ENCODE measurements at places on chromosomes 12 and 14.
A peak's percentile ranks its signal among the peaks of the same experiment; 100 is the strongest.

DNA sequence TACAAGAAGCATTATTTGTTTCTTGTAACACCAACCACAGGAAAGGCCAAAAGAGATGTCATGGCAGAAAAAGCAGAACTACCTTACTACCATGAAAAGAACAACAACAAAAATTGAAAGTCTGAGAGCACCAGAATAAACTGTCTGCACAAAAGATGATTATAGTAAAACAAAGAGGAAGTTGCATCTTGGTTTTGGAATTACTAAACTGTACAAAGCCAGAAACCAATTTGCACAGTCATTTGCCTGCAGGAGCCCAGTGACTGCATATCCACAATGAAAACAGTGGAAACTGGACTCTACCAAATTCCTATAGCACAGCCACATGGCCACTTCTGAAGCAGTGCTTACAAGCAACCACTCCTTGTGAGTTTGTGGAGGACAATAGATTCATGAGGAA lies 276.2 kb downstream of the SSPN start:
- DNase-seq = peak; percentile 18

DNA sequence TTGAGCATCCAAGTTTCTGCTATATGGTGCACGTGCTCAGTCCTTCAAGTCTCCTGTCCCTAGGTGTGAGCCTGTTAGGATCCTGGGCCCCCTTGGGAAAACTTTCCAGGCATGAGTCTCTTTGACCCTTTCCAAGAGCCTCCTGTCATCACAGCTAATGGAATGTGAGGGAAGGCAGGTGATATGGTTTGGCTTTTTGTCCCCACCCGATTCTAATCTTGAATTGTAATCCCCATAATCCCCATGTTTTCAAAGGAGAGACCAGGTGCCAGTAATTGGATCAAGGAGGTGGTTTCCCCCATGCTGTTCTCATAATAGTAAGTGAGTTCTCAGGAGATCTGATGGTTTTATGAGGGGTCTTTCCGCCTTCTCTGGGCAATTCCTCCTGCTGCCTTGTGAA lies 265.5 kb downstream of the ATP23 start:
- no peak for DNase-seq

GRCh38 chr14:41607966-41608663 lies 1.4 kb downstream of the LRFN5 start:
- no peak for DNase-seq

GRCh38 chr14:74616507-74616906 lies 4.5 kb upstream of the LTBP2 start:
- no peak for DNase-seq

GRCh38 chr12:46803517-46803916 lies 22.3 kb downstream of the SLC38A4 start:
- no peak for DNase-seq

DNA sequence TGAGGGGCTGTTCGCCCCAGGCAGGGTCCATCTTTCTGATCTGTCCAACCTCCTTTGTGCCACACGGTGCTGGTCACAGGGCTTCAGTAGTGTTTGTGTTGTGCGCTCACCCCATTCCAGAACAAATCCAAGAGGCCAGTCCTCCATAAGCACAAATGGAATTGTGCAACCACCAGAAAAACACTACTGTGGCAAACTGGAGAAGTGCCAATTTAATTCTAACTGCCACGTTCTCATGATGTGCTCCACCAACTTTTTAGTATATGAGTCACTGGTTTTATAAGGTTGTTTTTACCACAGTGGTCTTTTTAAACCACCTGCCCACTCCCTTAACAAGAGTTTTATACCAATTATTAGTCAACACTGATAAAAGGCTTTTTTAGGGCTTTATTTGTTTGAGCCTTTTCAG lies 380.2 kb downstream of the NAV3 start:
- DNase-seq = no peak

GRCh38 chr14:99174770-99175319 lies 97.2 kb downstream of the BCL11B start:
- no peak for DNase-seq

DNA sequence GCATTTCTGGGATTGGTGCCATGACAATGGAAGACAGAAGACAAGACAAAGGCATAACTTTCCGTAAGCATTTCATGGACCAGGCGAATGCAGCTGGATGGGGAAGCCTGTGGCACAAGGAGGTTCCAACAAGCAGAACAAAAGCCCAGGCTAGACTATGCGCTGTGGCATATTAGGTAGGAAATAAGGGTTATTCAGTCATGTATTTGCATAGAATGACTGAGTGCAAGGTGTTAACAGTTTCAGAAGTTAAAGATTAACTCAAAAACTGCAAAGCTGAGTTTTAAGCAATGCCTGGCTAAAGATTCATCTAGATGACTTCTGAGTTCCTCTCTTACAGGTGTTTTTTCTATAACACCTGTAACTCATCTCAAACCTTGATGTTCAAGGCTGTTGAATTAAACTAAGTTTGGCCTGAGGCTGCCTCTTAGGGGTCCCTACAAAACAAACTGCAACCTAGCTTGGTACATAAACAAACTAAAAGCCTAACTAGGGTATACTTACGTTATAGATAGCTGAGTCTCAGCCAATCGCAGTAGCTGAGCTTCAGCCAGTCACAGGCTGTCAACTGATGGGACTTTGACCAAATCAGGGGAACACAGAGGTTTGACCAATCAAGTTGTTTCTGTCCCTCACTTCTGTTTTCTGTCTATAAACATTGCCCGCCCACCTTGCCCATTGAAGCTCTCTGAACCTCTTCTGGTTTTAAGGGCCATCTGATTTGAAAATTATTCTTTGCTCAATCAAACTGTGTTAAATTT lies 52.2 kb upstream of the PLBD1 start:
- no peak for DNase-seq

Data from smooth muscle cell of the brain vasculature (primary cell).